NCI-H187 treated with DMSO at 0.1 percent for 48 hours (cell line): ENCODE measurements at places on chromosomes 4 and X.

- DNase-seq, result no peak
Observed at GRCh38 chr4:33187035-33187434, 2466.9 kb downstream of the PCDH7 start.

DNA sequence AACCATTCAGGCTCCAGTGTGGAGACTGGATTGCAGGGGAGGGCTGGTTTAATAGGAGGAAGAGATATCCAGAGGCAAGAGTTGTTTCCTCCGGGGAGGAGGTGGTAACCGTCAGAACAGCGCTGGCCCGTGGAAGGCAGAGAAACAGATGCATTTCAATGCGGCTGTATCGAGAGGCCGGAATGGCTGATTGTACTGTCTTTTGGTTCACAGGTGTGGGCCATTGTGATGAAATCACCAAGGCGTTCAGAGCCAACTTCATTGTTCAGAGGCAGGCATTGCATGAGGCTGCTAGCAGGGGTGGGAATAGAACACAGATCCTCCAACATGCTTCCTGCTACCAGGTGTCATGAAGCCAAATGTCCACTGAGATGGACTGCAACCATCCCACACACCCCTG, 53.0 kb downstream of the SHOX start:
- no peak for DNase-seq

DNA sequence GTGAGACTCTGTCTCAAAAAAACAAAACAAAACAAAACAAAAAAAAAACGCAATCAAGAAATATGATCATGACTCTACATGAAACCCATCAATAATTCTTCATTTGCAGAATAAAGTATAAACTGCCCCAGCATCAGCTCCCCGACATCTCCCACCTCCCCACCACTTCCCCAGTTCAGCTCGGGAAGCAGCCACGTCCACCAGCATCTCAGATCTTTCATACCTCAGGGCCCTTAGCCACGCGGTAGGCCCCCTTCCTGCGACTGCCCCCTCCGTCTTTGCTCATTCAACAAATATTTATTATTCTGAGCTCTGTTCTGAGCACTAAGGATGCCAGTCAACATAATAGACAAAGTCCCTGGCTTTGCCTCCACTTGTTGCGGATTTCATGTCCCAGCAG, 45.6 kb downstream of the DCTD start:
- no peak for DNase-seq

- no peak for DNase-seq
Observed at GRCh38 chrX:47093248-47093647, 15.0 kb downstream of the RGN start.

DNA sequence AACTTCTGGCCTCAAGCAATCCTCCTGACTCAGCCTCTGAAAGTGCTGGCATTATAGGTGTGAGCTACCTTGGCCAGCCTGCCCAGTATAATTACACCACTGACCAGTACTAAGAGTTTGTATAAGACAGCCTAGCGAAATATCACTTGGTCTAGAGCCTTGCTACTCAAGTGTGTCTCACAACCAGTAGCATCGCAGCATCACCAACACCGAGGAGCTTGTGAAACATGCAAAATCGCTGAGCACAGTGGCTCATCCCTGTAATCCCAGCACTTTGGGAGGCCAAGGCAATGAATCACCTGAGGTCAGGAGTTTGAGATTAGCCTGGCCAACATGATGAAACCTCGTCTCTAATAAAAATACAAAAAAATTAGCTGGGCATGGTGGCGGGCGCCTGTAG, 102.0 kb upstream of the GATB start:
- no peak for DNase-seq

- no peak for DNase-seq
Observed at GRCh38 chrX:45889471-45889870, 655.8 kb downstream of the ZNF674 start.

DNA sequence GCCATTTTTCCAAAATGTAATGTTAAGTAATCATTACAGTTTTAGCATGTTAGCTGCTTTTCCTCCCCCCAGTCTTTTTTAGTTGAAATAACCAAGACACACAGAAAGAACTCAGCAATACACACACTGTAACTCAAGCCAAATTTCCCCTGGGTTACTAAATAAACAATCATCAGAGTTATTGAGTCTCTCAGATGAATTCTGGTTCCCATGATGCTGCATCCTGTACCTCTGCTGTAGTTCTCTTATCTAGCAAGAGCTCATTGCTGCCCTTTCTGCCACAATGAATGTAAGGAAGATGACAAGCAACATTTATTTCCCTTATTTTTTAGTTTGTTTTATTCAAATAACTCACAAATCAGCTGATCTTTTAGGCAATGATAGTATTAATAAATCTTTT, 185.1 kb downstream of the ARHGAP6 start:
- DNase-seq, result no peak

- no peak for DNase-seq
Observed at GRCh38 chrX:40266490-40267333, 169.0 kb upstream of the BCOR start.

DNA sequence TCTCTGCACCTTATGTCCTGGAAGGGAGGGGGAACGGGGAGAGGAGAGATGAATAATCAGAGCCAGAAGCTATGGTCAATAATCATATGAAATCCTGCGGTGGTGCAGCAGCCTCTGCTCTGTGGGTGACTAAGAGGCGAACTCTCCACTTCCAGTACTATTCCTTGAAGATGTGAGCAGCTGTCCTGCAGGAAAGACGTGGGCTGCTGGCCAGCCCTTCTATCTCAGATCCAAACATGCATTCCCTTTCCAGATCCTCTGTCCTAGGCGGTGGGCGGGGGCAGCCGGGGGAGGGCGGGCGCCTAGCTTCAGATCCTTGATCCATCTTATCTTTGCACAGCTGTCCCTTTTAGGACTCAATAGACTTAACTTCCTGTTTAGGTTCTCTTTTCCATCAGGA, 34.5 kb downstream of the SPINK2 start:
- no peak for DNase-seq

DNA sequence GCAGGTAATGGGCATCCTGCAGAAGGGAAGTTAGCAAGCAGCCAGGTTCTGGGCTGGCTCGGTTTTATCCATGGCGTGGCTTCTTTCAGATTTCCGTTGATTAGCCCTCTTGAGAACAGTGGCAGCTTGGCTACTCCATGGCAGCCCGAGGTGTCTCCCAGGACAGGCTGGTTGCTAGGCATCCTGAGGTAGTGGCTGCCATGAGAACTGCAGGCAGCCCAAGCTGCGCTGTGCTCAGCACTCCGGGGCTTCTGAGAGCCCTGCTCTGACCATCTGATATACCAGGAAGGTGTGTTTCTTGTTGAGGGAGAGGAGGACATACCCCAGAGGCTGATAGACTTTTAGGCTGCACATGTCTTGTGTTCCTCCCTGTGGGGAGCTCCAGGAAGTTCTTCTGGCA, 253.4 kb upstream of the CASK start:
- DNase-seq, result no peak

DNA sequence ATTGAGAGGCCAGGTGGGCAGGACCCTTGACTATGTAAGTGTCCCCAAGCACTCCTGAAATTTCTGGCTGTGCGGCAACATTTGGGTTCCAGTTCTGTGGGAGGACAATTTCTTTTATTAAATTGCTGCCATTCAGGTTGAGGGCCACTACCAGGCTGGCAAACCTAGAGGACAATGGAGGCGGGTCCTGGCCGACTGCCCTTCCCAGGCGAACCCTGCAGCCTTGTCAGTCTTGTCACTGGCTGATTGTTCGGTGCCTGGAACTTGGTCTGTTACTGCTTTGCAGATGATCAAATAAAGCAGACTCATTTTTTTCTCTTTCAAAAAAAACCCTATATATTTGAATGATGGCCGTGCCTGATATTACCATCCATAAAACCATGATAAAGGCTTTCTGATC, 6.6 kb upstream of the TMEM128 start:
- no peak for DNase-seq

DNA sequence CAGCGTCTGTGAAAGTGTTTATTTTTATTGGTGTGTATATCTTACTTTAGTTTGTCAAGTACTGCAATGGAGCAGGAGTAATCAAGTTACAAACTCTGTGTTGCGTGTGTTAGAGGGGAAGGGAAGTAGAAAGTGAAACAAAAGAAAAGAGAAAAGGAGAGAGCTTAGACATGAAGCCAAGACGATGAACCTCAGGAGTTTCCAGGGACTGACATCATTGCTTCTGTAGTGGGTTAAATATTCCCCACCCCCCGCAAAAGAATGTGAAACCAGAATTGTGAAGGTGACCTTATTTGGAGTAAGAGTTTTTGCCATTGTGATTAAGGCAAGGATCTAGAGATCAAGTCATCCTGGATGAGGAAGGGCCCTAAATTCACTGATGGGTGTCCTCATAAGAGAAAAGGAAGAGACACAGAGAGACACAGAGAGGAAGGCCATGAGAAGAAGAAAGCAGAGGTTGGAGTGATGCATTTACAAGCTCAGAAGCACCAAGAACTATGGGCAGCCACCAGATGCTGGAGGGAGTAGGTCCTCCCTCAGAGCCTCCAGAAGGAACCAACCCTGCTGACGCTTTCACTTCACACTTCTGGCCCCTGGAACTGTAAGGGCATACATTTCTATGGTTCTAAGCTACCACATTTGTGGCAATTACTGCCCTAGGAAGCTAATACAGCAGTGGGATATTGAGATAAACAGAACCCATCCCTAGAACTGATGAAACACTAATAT, 173.6 kb upstream of the SFRP2 start:
- no peak for DNase-seq

GRCh38 chr4:10091531-10092181, 24.9 kb downstream of the WDR1 start:
- no peak for DNase-seq
